Activated CD4-positive, alpha-beta T cell treated with anti-CD3 and anti-CD28 coated beads, Interleukin-2, amount 50 U/mL, for 1 hour (primary cell): ENCODE measurements at places on chromosomes 13 and 19.
A peak's percentile ranks its signal among the peaks of the same experiment; 100 is the strongest.

DNA sequence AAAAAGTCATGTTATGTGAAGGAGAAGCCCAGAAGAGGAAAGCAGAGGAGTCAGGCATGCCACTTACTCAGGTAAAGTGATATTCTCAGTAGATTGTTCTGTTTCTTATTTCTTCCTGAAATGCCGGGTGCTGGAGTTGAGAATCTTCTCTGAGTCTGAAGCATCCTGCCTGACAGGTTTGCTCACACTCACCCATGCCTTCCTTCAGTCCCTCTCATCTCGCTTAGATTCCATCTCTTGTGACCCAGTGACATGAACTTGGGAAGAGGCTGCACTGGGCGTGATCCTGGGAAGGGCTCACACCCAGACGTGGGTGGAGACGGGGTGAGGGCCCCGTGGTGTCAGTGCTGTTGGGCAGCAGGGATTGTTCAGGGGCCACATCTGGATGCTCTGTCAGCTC lies 8.1 kb downstream of the ZNF766 start:
- no peak for DNase-seq

- peak; percentile 30 for DNase-seq
Measured at GRCh38 chr13:36819739-36820090, 693 bp downstream of the RFXAP start.

DNA sequence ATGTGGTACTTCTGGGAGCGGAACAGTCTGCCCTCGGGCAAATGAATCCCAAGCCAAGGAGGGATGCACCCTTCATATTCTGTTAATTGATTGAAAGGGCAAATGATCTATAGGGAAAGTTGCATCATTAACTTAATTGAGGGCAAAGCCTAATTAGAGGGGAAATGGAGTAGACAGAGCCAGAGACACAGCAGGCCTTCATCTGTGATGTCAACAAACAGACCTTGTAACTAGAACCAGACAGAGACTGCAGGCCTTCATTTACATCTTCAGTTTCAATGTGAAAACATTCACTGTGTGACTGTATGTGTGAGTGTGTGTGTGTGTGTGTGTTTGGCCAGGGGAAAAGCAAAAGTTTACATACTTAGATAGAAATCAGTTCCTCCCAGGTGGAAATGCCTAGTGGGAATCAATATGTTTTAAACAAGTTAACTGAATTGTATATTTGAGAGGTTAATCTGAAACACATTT lies 126.4 kb downstream of the SPRY2 start:
- no peak for DNase-seq

- DNase-seq, result no peak
Measured at GRCh38 chr13:30799356-30799824, 64.0 kb downstream of the ALOX5AP start.

DNA sequence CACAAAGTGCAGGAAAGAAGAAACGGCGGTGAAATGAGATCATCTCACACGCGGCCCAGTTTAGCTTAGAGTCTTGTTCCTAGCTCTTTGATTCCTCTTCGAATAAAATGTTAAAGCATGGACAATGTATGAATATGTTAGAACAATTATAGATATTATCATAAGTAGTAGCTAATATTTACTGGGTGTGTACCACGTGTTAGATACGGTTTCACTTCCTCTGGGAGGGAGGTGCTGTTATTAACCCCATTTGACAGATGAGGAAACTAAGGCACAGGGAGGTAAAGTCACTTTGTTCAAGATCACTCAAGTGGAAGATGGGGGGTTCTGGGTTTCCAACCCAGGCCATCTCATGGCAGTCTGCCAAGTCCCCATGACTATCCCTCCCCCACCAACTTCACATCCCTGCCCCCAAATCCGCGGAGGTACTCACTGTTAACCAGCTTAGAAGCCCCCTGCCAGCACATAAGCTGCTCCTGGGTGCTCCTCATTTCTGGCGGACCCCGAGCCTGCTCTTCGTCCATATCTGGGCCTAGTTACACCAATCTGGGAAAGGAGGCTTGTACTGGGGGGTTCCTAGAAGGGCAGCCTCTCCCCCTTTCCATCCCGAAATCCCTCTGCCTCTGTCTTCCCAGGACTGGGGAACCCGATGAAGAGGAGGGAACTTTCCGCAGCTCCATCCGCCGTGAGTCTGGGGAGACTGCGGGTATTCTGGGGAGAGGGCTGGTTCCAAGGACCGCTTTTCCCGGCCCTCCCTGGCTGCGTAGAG lies 1.0 kb upstream of the FXYD7 start:
- no peak for DNase-seq

GRCh38 chr13:99307648-99308339 lies 595 bp upstream of the GPR183 start:
- peak; percentile 45 for DNase-seq

DNA sequence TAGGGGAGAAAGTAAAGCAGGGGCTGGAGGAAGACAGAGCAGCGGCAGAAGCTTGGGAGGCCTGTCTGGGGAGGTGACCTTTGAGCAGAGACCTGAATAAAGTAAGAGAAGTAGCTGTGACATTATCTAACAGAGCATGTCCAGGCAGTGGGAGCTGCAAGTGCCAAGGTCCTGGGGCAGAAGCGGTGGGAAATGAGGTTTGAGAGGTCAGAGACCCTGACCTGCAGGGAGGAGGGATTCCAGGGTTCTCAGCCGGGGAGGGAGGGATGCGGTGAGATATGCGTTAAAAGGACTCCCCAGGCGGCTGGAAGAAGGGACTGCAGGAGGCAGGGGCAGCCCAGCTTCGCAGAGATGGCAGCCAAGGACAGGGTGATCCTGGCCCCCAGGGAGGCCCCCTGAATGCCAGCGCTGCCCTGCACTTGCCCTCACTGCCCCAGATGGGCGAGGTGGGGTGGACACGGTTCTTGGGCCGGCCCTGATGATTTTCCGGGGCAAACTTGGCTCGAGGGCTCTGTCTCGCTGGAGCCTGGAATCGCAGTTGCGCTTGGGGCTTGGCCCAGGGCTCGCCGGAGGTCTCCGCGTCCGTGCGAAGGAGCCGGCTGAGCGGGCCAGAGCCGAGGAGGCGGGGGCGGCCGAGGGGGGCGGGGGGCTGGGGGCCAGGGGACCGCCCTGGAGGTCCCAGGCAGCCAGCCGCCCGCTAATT lies 3.2 kb downstream of the CRLF1 start:
- DNase-seq, result no peak

- DNase-seq, result no peak
Measured at GRCh38 chr13:50153401-50153800, 138.2 kb downstream of the KCNRG start.

- no peak for DNase-seq
Measured at GRCh38 chr19:44112802-44113137, 429 bp upstream of the ZNF225 start.

DNA sequence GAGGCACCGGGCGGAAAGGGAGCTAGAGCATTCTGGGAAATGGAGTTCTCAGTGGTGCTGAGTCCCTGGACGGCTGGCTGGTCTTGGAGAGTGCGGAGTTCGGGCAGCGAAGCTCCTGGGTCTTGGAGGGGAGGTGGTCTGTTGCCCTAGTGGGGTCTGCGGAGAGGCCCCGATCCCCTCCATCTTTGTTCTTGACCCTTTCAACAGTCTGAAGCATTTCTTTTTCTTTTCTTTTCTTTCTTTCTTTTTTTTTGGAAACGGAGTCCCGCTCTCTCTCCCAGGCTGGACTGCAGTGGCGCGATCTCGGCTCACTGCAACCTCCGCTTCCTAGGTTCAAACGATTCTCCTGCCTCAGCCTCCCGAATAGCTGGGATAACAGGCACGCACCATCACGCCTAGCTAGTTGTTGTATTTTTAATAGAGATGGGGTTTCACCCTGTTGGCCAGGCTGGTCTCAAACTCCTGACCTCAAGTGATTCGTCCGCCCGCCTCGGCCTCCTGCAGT lies 440 bp upstream of the SYMPK start:
- no peak for DNase-seq

- no peak for DNase-seq
Measured at GRCh38 chr19:36113894-36114720, 568 bp downstream of the POLR2I start.

GRCh38 chr13:94433055-94433961 lies 46.2 kb downstream of the DCT start:
- no peak for DNase-seq

DNA sequence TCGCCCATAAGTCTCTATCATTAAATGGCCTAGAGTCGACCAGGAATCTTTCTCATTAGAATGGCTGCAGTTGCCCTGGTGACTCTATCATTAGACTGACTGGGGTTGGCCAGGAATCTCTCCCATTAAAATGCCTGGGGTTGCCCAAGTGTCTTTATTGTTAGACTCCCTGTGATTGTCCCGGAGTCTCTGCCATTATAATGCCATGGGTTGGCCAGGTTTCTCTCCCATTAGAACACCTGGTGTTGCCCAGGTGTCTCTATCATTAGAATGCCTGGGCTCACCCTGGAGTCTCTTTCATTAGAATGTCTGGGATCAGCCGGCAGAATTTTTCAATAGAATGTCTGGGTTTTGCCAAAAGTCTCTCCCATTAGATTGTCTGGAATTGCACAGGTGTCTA lies 1459.3 kb downstream of the UQCRFS1 start:
- no peak for DNase-seq

- DNase-seq, result no peak
Measured at GRCh38 chr13:25095851-25096453, at the start of gene PABPC3. PABPC3 (plus strand) TSS chr13:25096136; CDS start chr13:25096199, 63 bp downstream.

DNA sequence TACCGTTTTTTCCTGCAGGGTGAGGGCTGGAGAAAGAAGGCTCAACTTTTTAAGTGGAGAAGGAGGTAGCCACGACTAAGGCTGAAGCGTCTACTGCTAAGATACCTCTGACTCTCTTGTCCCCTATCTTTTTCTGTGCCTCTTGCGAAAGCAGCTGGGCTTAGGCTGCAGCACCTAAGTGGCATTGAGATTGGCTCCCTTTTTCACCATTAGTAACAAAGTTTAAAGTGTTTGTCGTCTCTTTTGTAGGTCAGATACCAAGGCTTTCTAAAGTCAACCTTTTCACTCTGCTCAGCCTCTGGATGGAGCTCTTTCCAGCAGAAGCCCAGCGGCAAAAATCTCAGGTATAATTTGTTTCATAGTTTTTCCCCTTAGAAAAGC lies 887 bp downstream of the CDADC1 start:
- no peak for DNase-seq

- no peak for DNase-seq
Measured at GRCh38 chr13:108342369-108343289, 73.1 kb downstream of the TNFSF13B start.

- DNase-seq, result no peak
Measured at GRCh38 chr19:46431824-46432223, 3.1 kb upstream of the PNMA8C start.

GRCh38 chr19:34126966-34127365 lies 45.3 kb upstream of the LSM14A start:
- no peak for DNase-seq

DNA sequence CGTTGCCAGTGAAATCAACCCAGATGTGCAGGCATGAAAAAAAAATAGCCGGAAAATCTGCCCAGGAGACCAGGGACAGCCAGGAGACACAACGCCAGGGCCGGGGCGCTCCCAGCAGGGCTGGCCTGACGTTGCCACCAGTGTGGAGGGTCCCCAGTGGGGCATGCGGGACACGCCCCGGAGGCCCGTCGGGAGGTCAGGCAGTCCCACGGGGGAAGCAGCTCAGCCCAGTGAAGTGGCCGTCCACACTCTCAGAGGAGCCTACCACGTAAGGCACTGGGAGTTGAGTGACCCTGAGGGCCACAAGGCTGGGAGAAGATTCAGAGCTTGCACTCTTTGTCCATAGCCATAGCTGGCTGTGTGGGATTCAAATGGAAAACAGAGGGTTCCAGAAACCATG lies 53.2 kb upstream of the GAS6 start:
- DNase-seq, result no peak

DNA sequence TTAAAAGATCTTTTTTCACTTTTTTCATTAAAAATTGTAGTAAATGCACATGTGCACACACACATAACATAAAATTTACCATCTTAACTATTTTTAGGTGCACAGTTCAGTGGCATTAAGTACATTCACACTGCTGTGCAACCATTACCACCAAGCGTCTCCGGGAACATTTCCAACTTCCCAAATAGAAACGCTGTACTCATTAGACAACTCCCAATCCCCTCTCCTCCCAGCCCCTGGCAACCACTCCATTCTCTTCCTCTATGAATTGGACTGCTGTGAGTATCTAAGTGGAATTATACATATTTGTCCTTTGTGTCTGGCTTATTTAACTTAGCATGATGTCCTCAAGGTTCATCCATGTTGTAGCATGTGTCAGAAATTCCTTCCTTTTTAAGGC lies 11.6 kb downstream of the GJB2 start:
- no peak for DNase-seq

GRCh38 chr19:39817888-39818561 lies 15.9 kb downstream of the DYRK1B start:
- no peak for DNase-seq

DNA sequence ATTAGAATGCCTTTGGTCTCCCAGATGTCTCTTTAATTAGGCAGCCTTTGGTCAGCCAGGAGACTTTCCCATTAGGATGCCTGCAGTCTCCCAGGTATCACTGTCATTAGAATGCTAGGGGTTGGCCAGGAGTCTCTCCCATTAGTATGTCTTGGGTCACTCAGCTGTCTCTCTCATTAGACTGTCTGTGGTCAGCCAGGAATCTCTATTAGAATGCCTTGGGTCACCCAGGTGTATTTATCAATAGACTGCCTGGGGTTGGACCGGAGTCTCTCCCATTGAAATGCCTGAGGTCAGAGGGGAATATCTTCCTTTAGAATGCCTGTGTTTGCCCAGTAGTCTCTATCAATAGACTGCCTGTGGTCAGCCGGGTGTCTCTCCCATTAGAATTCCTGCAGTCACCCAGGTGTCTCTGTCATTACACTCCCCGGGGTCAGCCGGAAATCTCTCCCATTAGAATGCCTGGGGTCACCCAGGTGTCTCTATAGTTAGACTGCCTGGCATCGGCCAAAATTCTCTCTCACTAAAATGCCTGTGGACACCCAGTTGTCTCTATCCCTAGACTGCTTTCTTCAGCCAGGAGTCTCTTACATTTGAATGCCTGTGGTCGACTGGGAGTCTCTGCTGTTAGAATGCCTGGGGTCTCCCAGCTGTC lies 1460.3 kb downstream of the UQCRFS1 start:
- no peak for DNase-seq

DNA sequence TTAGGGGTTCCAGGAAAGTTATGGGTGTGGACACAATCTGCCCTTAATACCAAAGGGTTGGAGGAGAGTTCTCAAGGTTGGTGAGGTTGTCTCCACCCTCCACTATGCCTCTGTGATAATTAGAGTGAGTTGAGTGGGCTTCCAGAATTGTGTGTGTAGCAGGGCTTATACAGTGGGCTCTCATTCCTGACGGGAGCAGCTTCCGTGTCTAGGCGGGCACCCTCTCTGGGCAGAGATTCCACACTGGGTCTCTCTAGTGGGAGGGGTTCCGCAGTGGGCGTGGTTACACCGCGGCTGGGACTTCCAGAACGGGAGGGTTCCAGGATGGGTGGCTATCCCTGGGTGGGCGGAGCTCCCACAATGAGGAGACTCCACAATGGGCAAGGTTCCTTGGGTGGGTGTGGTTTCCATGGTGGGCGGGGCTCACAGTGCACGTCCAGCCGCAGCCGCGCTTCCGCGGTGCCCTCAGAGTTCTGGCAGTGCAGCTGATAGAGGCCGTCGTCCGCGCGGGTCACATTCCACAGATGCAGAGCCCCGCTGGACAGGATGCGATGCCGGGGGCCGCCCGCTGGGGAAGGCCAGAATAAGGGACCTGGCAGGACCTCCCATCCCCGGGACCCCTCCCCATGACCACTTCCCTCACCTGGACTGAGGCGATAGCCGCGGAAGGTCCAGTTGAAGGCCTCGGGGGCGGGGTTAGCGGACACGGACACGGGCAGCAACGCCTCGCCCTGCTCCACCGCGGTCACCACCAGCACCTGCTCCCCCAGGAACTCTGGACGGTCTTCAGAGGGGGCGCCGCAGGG lies 8.4 kb downstream of the NPHS1 start:
- no peak for DNase-seq
